ENCODE measurements at places on chromosomes 6 and 20.

- peak; percentile 51 for DNase-seq
Observed at GRCh38 chr20:52191916-52192718, 538 bp upstream of the ZFP64 start.

DNA sequence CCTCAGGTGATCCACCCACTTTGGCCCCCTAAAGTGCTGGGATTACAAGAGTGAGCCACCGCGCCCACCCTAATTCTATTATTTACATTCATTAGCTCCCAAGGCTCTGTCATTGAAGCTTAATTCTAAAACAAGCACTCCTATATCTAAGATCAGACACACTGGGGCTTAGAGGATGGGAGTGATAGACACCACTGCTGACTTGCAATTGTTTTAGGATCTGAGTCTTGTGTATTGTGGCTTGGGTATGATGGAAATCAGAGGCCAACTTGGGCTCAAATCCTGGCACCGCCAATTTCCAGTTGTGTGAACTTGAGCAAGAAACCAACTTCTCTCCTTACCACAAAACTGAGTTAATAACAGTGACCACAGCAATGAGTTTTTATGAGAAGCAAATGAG, 34.7 kb downstream of the MTRES1 start:
- DNase-seq: no peak

- DNase-seq: no peak
Observed at GRCh38 chr6:121540210-121540609, 104.8 kb downstream of the GJA1 start.

DNA sequence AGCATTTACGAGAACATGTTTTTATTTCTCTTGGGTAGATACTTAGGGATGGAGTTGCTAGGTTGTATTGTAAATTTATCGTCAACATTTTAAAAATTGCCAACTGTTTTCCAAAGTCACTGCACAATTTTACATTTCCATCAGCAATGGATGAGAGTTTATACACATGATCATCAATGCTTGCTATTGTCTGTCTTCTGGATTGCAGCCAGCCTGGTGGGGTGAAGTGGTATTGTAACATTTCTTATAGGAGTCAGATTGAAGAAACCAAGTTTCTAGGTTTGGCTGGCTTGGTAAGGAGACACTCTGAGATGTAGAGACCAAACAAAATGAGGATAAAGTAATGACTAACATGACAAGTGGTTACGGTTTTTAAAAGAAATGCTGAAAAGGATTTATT, 57.1 kb upstream of the HDDC2 start:
- no peak for DNase-seq

GRCh38 chr6:52415333-52415732, 4.8 kb upstream of the EFHC1 start:
- DNase-seq: no peak

DNA sequence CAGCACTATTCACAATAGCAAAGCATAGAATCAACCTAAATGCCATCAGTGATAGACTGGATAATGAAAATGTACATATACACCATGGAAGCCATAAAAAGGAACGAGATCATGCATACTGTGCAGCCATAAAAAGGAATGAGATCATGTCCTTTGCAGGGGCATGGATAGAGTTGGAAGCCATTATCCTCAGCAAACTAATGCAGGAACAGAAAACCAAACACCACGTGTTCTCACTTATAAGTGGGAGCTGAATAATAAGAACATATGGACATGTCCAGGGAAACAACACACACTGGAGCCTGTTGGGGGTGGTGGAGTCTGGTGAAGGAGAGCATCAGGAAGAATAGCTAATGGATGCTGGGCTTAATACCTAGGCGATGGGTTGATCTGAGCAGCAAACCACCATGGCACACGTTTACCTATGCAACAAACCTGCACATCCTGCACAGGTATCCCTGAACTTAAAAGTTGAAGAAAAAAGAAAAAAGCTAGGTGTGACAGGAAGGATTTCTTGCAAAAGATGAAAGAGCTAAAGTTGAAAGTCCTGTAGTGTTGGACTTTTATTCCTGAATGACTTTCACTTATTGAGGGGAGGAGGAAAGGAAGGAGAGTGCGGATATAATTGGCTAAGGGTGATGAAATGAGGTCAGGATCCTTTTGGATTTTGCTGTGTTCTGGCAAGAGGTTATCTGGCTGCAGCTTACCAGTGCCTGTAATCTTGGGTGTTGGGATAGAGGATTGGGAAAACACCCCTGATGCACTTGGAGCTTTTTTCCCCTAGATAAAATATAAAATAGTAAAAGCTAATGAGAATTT, 8.5 kb downstream of the TRMT11 start:
- no peak for DNase-seq

DNA sequence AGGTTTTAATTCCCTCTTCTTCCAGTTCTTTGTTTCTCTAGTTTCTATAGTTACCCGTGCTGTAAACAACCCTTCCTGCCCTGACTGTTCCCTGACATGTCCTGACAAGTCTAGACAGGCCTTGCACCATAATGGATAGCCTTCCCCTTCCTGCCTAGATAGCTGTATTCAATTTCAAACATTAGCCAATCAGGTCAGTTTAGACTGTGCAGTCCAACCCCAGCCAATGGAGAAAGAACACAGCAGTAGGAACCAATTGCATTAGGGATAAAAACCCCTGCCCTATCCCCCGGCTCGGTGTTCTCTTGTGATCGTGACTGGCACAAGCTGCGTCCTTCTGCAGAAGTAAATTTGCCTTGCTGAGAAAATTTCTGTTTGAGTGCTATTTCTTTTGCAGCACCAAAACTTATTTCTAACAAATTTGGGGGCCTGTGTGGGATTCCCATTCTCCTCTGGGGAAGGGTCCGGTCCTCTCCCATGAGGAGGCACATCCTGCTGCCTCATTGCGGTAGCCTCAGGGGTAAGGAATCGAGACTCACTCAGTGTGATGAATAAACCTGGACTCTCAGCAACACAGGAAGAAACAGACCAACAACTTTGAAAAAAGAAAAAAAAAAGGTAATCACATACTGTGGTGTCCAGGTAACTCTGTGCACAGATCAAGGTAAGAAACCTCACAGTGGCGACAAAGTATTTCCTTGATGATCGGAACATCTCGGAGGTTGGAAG, 248.7 kb upstream of the ECI2 start:
- DNase-seq: no peak

DNA sequence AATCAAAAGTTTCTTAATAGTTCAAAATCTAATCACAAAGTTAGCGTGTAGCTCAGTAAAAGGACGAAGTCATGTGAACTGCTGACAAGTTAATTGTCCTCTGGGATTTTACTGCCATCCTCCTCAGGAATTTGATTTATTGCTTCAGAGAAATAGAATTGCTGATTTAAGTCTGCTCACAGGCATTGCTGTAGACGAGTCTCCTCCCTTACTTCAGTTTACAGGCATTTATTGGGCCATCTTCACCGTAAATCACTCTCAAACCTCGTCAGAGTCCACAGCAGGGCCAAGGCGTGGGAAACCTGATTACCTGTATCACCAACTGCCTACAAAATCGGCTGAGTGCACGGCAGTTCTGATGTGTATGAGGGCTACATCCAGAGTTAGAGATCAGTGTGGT, 119.1 kb upstream of the PDE10A start:
- no peak for DNase-seq

DNA sequence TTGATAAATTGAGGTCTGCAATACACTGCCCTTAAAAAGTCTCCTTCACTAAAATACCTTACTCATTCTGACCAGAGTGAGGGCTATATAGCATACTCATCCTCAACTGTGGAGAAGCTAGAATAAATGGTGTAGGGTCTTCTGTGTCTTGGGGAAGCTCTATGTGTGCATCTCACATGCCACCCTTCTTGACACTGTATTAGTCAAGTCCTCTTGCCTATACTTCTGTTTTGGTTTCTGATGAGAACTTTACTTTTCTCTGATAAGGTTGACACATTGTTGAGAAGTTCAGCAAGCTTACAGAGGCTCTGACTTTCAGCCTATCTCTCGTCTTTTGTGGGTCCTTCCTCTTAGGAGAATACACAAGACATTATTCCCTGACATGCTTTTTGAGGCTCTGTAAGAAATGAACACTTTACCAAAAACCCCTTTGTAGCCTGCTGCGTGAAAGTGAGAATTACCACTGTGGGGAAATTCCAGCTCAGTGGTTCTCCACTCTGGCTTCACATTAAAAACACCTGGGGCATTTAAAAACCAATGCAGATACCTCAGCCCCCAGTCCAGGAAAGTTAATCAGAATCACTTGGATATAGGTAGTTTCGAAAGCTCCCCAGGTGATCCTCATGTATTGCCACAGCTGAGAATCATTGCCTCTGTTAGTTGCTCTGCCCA, 372.1 kb upstream of the HS3ST5 start:
- DNase-seq: no peak

- DNase-seq: no peak
Observed at GRCh38 chr20:15756002-15756753, 817.1 kb downstream of the KIF16B start.

- DNase-seq: no peak
Observed at GRCh38 chr20:37299718-37300528, 10.5 kb downstream of the MANBAL start.

- DNase-seq: no peak
Observed at GRCh38 chr6:112432853-112433252, 85.7 kb downstream of the RFPL4B start.

DNA sequence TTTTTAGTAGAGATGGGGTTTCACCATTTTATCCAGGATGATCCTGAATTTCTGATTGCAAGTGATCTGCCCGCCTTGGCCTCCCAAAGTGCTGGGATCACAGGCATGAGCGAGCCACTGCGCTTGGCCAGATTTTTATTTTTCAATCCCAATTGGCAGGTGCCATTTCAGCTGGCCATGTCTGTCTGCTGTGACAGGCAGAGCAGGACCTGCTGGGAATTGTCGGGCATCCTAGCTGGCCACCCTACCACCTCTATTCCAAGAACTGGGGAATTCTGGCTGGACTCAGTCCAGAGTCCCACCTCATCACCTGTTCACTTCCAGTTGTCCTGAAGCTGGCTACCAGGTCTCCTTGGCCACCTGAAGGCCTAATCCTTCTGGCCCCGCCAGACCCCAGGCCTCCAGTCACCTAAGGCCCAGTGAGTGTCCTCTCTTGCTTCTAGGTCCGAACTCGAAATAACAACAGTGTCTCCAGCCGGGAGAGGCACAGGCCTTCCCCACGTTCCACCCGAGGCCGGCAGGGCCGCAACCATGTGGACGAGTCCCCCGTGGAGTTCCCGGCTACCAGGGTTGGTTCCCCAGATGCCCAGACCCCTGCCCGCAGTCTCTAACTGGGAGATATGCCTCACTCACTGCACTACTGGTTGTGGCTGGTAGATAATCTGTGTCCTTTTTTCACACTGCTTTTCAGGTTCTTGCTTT, 24.0 kb downstream of the DNMT3B start:
- no peak for DNase-seq

GRCh38 chr20:19327401-19327800, 115.0 kb downstream of the SLC24A3 start:
- no peak for DNase-seq
